ENCODE measurements at places on chromosomes 12 and 14.

GRCh38 chr14:59407246-59408010 is 57.8 kb downstream of the GPR135 start:
- DNase-seq: no peak

DNA sequence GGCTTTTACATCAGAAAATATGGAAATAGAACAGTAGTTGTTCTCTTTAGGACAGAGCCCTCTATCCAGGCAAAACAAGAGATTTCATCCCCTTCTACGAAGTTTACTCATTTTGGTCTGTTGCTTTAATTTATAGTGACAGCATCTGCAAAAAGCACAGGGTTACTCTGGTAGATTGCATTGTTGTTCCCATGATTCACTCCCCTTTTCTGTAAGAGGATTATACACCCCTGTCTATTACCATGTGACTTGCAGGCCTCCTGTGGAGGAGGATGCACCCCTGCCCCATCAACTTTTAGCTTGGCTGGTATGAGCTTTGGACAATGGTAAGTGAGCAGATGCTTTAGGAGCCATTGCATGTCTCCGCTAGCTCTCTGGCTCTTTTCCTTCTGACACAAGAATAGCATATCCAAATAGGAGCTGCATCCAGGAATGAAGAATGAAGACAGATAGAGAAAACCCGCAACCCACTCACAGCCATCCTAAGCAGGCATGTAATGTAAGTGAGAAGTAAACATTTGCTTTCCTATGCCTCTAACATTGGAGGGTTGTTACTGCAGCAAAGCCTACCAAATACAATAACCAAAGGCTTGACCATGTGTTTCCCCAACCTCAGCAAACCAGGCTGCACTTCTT is 304.2 kb downstream of the AKAP6 start:
- no peak for DNase-seq

DNA sequence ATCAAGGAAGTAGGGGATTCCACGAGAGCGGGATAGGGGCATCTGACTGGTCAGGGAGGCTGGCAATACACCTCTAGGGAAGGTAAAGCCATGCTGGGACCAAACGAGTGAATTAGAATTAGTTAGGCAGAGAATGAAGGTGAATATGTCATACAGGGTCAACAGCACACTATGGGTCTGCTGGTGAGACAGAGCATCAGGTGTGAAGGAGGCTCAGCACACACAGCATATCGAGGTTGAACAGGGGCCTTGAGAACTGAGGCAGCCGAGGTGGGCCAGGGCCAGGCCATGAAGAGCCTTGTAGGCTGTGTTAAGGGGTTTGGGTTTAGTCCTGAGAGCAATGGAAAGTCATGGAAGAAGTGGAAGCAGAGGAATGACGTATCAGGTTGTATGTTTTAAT is 137.8 kb downstream of the PRKCH start:
- no peak for DNase-seq

GRCh38 chr12:3496957-3497356 is 6.0 kb downstream of the PRMT8 start:
- DNase-seq: no peak

DNA sequence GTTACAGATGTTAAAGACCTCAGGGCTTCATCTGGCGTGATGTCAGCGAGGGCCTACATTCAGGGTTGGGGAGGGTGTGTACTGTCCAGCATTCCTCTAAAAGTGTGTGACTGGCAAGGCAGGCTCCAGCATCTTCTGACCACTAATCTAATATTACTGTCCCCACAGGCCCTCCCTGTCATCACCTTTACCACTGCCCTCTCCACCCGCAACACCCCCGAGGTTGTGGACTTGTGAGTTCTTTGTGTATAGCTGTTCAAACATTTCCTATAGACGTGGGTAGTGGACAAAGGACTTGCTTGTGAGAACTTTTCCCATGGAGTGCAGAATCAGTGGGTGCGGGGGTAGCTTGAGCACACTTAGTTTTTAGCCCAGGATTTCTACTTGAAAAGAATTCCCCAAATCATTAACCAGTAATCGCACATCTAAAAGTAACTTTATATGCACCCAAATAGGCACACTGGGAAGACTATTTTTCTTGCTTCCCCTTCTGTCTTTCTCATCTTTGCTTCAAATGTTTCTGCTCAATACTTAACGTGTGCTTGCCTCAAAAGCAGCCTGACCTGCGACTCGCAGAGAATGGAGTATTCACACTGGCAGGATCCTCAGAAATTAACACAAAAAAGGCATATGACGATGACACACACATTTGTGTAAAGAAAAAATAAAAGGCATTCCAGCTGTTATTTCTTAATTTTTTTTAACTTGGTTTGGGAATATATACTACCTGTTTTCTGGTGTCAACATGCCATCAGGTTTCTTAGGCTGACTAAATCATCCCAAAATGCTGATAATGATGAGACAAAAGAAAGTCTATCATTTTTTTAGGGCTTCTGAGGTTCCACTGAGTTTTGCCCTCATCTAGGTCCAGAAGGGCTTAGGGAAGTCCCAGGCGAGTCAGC is 158.4 kb upstream of the HIF1A start:
- DNase-seq: no peak

- DNase-seq: no peak
Measured at GRCh38 chr12:76560086-76560491, 518 bp upstream of the OSBPL8 start.

GRCh38 chr12:47750229-47750798 is 8.4 kb downstream of the RAPGEF3 start:
- DNase-seq: no peak

DNA sequence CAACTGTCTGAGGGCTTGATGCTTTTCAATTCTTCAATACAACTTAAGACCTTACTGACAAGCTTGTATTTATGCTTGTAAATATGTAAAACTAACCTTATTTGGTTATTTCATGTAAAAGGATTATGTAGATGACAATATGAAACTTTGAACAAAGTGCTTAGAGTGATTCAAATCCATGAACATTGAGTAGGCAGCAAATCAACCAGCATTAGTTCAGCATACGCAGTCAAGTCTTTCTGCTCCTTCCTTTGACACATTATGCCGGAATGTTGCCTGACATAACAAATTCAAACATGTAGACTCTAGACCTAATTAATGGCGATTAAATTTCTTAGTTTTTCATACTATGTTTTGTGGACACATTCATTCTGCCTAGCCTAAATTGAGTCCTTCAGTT is 105.2 kb downstream of the FGD4 start:
- no peak for DNase-seq

DNA sequence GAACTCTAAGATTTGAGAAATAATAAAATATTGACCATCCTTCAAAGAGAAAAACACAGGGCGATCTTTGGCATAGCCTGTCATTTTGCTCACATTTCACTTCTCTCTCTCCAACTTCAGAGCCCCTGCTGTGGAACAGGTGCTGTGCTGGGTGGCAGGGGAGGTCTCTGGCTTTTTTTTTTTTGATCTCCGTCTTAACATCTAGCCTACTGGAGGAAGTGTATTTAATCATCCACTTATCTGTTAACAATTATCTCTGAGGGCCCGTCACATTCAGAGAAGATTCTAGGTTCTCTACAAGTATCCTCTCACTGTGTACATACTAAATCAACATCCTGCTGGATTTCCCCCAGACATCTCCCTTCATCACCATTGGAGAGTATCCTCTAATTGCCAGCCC is 34.1 kb downstream of the CHST11 start:
- DNase-seq: no peak

Measured in lower lobe of right lung (tissue), 2 donors.